ENCODE measurements at places on chromosomes 4 and X. TPM values are rescaled to one million over a fixed set of nuclear protein-coding genes. Genes with fewer than 3 reads are reported as not detected.

GAGE12H gene
- total RNA-seq: not detected

EDA gene
- 0.42 TPM for total RNA-seq

TEX11 gene
- total RNA-seq: not detected

REPS2 gene
- total RNA-seq: 1.3 TPM

TMSB15A gene
- total RNA-seq: 0.60 TPM

PHEX gene
- total RNA-seq: 0.34 TPM

SPATA4 gene
- total RNA-seq: 0.12 TPM

SPIN3 gene
- 5.9 TPM for total RNA-seq

DCHS2 gene
- total RNA-seq: not detected

RASSF6 gene
- total RNA-seq: 0.72 TPM

MND1 gene
- 12.3 TPM for total RNA-seq

Measured in A549 treated with Mapracorat at 1 μM for 4 hours (cell line).